ENCODE measurements at places on chromosomes 1 and 21.

DNA sequence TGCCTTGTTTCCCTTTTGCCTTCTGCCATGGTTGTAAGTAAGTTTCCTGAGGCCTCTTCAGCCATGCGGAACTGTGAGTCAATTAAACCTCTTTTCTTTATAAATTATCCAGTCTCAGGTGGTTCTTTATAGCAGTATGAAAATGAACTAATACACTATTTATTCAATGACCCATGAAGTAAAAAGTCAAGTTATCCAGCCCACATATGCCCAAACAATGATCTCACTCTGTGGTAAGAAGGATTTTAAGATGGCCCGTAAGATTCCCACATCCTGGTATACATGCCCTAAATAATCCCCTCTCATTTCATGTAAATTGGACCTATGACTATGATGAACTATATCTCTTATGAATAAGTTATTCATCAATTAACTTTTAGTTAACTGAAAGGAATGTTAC lies 1008.3 kb upstream of the B3GALT2 start:
- no peak for DNase-seq

GRCh38 chr21:39186676-39187075 lies 3.4 kb upstream of the PSMG1 start:
- DNase-seq = no peak

- no peak for DNase-seq
Measured at GRCh38 chr1:169571450-169571849, 14.8 kb downstream of the F5 start.

DNA sequence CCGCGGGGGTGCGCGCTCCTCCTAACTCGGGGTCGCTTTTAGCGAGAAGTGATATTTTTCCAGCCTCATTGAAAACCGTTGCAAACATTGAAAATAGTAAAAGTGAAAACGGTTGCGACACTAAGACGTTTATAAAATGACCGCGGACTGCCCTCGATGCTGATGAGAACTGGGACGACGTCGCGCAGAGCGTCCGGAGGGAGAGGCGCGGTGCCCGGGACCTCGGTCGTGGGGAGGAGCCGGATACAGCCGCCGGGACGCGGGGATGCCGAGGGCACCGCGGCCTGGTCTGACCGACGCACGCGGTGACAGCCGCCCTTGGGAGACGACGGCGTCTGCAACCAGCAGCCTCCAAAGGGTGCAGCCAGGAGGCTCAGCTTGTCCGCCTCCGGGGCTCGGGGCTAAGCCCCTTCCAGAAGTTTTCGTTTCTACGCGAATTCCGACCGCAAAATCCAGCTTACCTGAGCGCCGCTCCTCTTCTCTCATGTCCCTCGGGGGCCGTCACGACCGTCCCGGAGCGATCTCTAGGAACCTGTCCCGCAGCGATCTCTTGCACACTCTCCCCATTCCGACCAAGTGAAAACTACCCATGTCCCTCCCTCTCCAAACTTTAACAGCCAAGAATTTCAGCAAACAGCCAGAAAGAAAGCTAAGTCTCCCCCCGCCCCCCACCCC lies 144.4 kb upstream of the ETS2 start:
- no peak for DNase-seq

DNA sequence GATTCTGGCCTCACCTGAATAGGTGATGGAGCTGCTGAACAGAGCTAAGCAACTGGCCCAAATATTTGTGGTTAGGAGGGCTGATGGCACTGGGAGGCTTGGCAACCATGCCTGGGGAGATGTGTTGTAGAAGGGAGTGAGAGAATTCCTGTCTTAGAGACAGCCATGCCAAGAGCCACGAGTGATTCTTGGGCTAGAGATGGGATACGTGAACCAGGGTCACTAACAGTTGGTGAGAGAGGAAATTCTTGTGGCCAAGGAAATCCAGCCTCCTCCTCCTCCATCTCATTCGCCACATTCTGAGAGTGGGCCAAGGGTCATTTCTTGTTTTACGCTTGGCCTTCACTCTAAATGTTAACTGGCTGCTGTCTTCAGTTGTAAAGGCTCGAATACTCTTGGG lies 46.3 kb downstream of the NGF start:
- DNase-seq = no peak

- DNase-seq = no peak
Measured at GRCh38 chr1:76510672-76511557, 356.4 kb upstream of the ST6GALNAC5 start.

DNA sequence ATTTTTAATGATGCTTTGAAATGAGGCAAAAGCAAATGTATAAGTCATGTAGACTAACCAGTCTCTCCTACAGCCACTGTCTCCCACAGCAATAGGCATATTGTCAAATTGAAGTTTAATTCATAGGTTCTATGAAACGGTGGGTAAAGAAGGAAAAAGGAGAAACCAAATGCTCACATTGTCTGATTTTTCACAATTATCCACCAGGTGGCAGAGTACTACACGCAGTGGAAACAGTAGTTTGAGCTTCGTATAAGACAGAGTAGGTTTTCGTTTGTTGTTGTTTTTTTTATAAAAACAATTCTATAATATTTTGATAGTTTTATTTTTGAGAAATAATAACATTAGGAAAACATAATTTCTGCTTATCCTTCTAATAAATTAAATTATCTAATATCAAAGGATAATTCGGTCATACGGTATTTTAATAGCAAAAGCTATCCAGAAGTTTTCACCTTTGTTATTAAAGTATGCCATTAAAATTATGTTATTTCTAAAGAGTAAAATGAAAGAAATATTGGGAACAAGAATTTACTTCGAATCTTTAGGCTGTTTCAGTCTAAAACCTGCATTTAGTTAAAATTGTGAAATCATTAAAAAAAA lies 39.1 kb downstream of the TYW3 start:
- DNase-seq = no peak

- no peak for DNase-seq
Measured at GRCh38 chr1:85202092-85202863, 1.5 kb upstream of the SYDE2 start.

DNA sequence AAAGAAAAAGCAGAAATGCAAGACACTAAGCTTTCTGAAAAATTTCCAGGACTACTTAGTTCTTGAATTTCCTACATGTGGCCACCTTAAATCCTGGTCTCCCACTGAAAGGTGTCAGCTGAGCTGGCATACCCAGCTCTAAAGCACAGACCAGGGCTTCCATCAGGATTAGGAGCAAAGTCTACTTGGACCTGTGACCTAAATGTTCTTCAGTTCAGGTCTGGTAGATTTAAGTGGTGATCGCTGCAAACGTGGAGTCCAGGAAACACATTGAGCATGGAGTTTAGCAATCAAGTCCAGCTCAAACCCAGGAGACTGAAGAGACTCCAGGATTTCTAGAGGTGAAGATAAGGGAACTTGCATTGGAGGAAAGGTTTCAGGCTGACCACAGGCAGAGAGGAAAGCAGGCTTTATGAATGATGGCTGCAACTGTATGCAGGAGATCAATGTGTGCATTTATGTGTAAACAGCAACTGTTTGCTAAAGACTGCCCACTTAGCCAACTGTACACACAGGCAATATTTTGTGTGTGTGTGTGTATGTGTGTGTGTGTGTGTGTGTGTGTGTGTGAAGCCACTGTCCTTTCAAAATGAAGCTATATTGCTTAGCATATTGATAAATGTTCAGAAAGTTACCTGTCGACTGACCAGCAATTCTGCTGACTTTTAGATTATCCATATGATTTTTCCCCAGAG lies 75.2 kb downstream of the LMX1A start:
- no peak for DNase-seq

- no peak for DNase-seq
Measured at GRCh38 chr1:36975642-36976041, 58.7 kb downstream of the GRIK3 start.

GRCh38 chr1:178536844-178537371 lies 24.0 kb downstream of the TEX35 start:
- DNase-seq = no peak

GRCh38 chr1:207990876-207991582 lies 80.1 kb upstream of the CD34 start:
- DNase-seq = no peak

DNA sequence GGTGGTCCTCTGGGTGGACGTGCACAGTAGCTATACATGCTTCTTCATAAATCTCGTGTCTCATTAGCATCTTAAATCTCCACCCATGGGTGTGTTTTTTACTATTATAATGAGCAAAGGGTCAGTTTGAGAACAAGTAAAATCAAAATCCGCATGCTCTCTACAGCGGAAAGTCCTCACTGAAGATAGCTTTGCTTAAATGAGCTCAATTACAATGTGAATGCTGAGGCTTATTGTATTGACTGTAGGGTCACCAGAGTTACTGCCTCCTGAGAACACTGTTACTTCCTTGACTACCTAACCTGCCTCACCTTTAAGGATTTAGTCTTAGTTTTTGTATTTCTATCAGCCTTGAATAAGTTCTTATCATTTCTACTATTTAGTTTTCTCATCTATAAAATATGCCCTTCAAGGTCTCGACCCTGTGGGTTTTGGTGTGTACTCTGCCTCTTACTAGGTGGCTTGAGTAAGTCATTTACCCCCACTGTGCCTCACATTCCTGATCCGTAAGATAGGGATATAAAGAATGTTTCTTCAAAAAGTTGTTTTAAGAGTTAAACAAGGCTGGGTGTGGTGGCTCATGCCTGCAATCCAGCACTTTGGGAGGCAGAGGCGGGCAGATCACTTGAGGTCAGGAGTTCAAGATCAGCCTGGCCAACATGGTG lies 7.9 kb downstream of the SLAMF7 start:
- DNase-seq = no peak

DNA sequence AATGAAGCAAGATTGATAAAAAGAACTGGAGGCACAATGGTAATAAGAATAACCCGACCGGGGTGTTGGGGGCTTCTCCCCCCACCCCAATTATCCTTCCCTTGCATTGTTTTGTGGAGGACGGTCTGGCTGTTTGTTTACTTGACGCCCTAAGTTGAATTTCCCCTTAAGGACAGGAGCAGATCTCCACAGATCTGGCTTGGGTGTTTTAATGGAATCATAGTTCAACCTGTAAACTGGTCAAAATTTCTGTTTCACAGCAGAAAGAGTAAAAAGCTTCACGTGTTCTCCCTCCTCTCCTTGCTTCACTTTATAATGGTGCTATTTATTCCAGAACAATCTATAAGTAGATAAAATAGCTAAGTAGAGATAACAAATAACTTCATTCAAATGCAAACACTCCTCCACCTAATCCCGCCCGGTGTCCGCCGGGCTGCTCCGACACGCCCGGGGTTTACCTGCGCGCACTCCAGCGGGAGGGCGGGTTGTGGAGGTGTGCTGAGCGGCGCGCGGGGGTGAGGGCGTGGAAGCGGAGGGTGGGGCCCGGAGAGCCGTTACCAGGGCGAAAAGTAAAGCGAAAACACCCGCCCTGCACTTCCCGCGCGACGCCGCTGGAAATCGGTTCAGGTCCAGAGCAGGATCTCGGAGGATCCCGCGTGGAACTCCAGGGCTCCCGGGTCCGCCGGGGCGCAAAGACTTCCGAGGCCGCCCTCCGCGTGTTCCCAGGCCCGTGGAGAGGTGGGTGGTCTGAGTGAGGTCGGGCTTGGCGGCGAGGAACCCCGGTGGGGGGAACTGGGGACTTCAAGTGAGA lies 2.0 kb upstream of the ATF3 start:
- DNase-seq = peak; percentile 29

DNA sequence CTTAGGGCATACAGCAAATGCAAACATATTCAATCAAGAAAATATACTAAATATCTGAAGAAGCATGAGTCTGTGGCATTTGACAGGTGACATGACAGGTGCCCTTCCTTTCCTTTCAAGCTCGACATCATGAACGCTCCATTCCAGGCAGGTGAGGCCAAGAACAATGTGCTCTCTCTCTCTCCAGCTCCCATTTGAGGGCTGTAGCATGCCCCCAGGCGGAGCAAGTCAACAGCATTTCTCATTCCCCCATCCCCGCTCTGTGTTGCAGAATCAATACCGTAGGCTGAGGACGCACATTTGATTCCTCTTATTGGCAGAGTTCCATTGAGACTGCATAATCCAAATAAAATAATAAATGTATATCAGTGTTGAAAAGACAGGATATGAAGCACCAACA lies 24.6 kb upstream of the PLPPR4 start:
- no peak for DNase-seq

DNA sequence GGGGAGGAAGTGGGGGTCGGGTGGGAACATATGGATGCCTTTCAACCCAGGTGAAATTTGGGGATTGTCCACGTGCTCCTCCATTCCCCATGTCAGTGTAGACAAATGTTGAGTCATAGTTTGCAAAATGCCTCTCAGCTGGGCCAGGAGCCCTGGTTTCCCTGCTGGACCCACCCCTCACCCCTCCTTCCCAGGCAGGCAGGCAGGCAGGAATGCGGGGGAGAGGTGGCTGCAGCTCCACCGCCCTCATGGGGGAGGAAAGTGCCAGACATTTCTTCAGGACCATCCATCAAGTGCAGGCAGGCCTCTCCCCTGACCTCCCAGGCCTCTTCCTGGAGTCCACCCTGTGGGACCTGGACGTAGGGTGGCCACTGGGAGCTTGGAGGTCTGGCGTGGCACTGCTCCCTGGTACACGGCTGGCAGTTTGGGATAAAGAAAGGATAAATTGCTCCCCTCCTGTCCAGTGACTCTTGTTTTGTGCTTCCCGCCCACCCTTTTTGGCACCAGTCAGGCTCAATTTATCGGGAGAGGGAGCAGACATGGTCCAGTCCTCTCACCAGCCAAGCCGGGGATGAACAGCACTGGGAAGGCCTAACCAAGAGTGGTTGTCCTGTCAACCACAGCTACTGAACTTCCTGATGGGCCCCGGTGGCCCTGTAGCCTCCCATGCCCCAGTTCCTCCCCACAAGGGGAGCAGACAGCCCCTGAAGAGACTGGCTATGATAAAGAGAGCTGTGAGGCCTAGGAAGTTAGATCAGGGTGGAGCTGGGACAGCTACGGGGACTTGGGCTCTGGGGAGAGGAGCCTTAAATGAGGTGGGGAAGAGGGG lies 18.9 kb downstream of the NPR1 start:
- DNase-seq = no peak

GRCh38 chr1:168484083-168484482 lies 59.7 kb downstream of the XCL2 start:
- DNase-seq = no peak

GRCh38 chr1:92126088-92126487 lies 45.9 kb downstream of the BTBD8 start:
- DNase-seq = no peak

- DNase-seq = no peak
Measured at GRCh38 chr1:67250051-67250653, 57.5 kb upstream of the IL12RB2 start.

Data from GM12891 (cell line).